T-helper 2 cell treated with Interferon-gamma antibody and Interleukin-4, amounts not matched to agents 100 ng/mL and 5 ng/mL, for 36 hours (primary cell): ENCODE measurements at places on chromosomes 2 and 18. TPM values are rescaled to one million over a fixed set of nuclear protein-coding genes. Genes with fewer than 3 reads are reported as not detected.

POTEE gene
- total RNA-seq: 0.64 and 3.4 TPM in 2 replicates

GREB1 gene
- 0.25 and 0.30 TPM in 2 replicates for total RNA-seq

NAT8 gene
- not detected in 2 replicates for total RNA-seq

POTEJ gene
- total RNA-seq: not detected in 2 replicates

ALLC gene
- total RNA-seq: not detected in 2 replicates

TGFA gene
- total RNA-seq: 0.07 TPM in 1 of 2 replicates, not detected in the other

RSAD2 gene
- 34.2 and 35.0 TPM in 2 replicates for total RNA-seq

NGEF gene
- total RNA-seq: not detected in 2 replicates

ACVR1C gene
- 0.55 and 0.70 TPM in 2 replicates for total RNA-seq

TRIM43 gene
- 0.59 and 0.73 TPM in 2 replicates for total RNA-seq

SRD5A2 gene
- 0.05 TPM in 2 replicates for total RNA-seq

FAM237A gene
- total RNA-seq: not detected in 2 replicates

POMC gene
- 3.0 and 4.1 TPM in 2 replicates for total RNA-seq

ALKAL2 gene
- 0.80 and 2.1 TPM in 2 replicates for total RNA-seq

SCYGR6 gene
- not detected in 2 replicates for total RNA-seq

CXCR1 gene
- total RNA-seq: 1.6 and 2.0 TPM in 2 replicates

IL36RN gene
- total RNA-seq: not detected in 2 replicates

RGPD4 gene
- total RNA-seq: not detected in 2 replicates

AP1S3 gene
- 8.8 and 10.8 TPM in 2 replicates for total RNA-seq

ADRA2B gene
- total RNA-seq: 0.07 and 0.09 TPM in 2 replicates
